Body of pancreas (tissue), 4 donors: ENCODE measurements at places on chromosomes 6 and 20. TPM values are rescaled to one million over a fixed set of nuclear protein-coding genes. Genes with fewer than 3 reads are reported as not detected.

FKBP1A gene
- total RNA-seq, result 47.5 TPM

DNA sequence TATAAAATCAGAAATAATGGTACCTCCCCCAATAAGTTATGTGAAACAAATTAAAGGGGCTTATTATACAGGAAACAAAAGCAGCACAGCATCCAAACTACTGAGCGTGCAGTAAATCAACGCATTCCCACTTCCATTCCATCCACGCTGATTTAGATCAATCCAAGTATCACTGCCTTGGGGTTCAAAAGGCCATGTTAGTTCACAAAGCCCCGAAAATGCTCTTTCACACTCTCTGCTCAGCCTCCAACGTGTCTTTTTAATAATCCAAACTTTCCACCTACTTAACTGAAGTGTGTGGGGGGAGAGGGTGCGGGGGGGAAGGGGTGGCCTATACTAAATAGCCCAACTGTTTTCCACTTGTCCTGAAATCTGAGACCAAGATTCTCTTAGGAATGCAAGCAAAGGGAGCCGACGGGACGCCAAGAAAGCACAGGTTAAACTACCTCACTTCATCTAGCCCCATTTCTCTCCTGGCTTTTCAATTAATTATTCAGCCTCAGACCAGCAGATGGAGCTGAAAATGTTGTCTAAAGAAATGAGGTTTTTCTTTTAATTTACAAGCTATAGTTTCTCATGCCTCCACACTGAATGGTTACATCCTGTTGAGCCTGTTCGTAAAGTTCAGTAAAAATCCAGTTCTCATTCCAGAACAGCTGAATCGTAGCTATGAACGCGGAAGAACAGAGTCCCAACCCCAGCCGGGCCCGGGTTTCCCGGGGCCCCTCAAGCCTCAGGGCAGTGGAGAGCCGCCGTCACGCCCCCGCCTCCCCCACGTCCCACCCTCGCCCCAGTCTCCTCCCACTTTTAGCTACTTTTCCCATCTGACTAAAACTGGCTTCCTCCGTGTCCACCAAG, 1.0 kb upstream of the NXT1 start:
- peak; percentile 73 for DNase-seq

GRCh38 chr6:136344420-136344819, 54.8 kb upstream of the BCLAF1 start:
- DNase-seq, result no peak

DNA sequence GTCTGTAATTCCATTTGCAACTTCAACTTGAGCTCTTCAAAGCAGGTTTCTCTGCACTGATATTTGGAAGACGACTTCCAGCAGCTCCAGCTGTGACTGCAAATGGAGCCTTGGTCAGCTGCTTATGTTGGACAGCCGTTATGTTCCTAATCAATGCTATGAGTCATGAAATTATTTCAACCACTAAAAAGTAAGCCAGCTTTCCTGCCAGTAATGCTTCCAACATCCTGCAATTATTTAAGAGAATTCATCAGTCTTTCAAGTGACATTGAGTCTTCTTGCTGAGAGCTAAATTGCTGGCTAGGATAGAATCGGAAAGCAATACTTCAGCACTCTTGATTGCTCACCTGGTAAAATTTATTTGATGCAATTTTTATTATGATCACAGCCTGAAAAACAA, 375.7 kb downstream of the MMUT start:
- DNase-seq, result no peak

DNA sequence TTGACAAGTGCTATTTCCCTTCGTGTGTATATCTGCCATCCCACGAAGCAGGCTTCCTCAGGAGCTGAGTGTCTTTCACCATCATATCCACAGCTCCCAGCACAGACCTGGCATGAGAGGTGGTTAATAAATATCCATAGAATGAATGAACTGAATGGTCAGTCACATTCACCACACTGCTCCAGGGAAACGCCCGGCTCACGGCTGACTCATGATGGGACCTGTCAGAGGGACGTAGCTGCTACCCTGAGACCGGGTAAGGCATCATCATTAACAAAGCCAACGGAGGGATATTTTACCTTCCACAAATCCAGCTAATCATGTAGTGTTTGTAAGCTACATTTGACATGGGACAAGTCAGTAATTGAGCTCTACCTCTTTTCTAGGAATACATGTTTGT, 12.5 kb downstream of the AGPAT4 start:
- no peak for DNase-seq

DNA sequence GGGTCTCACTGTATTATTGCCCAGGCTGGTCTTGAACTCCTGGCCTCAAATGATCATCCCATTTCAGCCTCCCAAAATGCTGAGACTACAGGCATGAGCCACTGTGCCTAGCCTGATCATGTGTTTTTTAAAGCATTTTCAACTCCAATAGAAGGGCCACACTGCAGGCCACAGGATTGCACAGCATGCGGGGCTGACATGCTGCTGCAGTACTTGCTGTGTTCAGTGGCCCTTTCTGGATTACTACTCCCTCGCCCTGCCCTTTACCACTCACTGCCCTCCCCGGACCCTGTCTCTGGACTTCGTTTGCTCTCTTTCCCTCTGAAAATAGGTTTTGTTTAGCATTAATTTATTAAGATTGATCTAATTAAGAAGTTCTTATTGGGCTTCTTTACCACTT, 37.3 kb downstream of the HECA start:
- no peak for DNase-seq

MYH7B gene
- 1.3 TPM for total RNA-seq

SCGN gene
- 38.1 TPM for total RNA-seq

PLAGL2 gene
- 5.2 TPM for total RNA-seq

- no peak for DNase-seq
Observed at GRCh38 chr6:71287926-71288227, 734 bp upstream of the OGFRL1 start.

ELOVL4 gene
- not detected for total RNA-seq

GSTA2 gene
- 73.7 TPM for total RNA-seq

DNA sequence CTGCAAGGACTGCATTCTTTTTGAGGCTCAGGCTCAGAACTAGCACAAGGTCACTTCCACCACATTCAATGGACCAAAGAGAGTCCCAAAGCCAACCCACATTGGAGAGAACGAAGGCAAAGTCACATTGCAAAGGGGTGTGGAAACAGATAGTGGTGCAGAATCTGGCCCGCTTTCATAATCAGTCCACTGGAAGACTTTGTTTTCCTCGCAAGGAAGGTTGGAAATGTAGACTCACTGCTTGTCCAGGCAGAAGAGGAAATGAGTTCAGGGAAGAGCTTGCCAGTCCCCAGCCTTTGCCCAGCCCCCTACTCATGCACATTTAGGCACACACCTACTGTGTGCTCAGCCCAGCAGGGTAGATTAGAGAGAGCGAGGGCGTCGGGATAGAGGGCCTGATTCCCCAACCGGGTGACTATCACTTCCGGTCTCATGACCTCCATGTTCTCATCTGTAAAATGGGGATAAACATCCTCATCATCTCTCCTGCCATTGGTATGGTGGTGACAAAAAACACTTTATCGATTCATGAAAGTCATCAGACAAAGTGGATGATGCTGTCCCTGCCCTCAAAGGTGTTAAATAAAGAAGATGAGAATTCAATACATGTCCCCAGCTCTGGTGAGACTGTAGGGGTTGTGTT, 24.3 kb upstream of the CCN5 start:
- peak; percentile 35 for DNase-seq

- DNase-seq, result no peak
Observed at GRCh38 chr20:52943185-52943841, 28.8 kb upstream of the TSHZ2 start.

DNA sequence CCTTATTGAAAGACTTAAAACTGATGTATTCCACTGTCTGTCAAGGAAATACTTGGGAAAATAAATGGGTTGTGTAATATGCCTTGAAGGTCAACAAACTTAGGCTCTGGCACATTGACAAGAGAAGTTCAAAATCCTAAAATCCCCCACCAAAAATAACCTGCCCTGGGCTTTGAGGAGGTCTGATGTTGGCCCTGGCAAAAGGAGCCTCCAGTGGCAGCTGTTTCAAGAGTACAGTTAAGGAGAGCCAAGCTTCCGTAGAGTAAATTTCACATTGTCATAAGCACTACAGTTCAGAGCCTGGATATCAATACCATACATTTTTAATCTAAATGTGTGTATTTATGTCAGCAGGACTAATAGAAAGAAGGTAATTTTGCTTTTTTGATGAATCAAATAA, 282.7 kb downstream of the EYA4 start:
- DNase-seq, result no peak
